Stimulated activated CD8-positive, alpha-beta memory T cell treated with anti-CD3 and anti-CD28 coated beads, Interleukin-4, amount 100 ng/mL, for 24 hours (primary cell): ENCODE measurements at places on chromosomes 12 and 14.

GRCh38 chr14:100586403-100587085 is 673 bp downstream of the BEGAIN start:
- DNase-seq: no peak

DNA sequence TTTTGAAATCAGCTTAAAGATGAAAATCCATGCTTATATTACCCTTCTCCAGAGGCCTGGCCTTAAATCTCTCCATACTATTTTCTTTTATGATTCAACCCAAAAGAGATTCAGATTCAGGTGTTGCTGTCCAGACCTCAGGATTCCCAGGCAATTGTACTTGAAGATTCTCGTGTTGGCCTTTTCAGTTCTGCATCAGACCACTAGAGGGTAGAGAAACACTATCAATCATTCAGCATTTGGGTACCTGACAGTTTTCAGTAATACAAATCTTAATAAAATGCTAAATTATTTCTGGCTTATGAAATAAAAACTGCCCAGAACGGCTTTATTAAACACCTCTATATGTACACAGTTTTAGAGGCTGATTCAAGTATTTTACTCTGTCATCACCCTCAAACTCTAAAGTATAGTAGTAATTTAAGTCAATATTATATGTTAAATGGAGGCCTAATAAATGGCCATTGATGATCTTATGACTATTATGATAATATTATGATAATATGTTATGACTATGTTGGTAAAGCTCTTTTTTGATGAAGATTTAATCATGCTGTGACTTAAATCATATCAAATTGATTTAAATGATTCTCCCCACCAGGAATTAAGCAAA is 301.1 kb downstream of the DUSP6 start:
- DNase-seq: no peak

DNA sequence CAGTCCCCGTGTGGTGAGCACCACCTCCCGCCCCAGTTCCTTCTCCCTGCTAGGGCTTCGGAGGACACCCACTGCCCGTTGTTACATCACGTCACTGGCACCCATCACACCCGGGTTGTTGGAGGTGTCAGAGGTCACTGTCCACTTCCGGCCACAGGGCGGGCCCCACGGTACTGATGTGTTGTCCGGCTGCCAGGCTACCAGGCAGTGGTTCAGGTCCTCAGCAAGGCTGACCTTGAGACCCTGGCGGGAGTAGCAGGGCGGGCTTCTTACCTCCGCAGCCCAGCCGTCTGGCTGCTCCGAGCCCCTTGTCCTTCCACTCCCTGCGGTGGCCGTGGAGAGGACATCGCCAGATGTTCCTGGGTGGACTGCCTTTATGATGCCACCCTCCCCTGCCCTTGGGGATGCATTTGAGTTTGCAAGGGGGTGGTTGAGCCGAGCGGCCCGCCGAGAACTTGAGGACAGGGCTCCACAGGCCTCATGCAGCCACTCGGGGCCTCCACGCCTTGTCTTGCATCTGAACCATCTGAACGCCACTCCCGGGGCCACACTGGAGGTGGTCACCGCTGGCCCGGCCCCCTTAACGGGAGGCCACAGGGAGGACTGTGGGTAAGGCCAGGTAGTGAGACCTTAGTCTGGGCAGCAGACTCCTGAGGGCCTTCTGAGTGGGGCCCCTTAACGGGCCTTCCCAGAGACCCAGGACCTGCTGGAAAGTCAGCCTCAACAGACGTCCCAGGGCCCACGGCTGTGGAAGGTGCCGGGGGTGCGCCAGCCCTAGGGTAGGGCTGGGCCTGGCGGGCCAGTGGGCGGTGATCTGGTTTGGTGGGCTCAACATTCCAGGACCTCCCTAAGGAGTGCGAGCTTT is 27.1 kb upstream of the PLD4 start:
- DNase-seq: no peak

DNA sequence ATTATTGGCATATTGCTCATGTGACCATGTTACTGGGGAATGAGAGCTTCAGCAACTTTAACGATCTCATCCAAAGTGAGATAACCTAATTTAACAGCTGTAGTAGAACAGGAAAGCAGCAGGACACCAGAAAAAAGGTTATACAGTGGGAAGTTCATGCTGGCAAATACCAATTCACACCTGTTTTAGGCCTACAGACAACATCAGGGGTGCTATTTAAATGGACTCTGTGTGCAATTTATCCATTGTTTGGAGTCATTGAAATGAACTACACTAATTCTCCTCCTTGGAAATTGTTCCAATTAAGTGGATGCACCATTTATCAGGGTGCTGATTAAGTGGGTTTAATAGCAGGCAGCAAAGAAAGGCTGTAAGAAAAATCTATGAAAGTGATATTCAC is 424.4 kb upstream of the LMO3 start:
- no peak for DNase-seq

DNA sequence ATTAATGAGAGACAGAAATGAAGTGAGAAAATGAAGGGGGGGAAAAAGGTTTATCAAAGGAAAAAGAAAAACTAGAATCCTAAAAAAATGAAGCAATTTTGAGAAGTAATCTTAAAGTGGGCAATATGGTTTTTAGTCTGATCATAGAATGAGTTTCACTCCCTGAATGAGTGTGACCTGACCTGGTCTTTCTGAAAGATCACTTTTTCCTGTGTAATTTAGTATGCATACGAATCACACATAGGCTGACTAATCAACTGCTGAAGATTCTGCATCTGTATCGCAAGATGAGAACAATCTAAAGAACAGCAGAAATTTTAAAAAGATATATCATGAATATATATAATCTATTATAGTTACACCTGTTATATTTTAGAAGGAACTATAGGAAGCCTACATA is 11.3 kb downstream of the GNPTAB start:
- no peak for DNase-seq

DNA sequence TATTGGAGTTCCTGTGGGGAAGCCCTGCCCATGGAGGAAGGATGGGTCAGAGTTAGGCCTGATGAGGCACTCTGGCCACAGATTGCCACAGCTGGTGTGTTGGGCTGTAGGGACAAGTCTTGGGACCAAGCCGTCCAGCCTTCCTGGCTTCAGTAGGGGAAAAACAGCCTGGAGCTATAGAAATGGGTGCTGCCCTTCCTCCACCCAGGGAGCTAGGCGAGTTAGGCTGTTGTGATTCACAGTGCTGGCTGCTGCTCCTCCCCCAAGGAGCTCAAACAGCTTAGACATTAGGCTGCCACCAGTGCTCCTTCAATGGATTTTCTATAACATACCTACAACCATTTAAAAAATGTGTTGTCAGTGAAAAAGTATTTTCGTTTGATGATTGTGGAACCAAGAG is 274.3 kb downstream of the RPL10L start:
- DNase-seq: no peak

DNA sequence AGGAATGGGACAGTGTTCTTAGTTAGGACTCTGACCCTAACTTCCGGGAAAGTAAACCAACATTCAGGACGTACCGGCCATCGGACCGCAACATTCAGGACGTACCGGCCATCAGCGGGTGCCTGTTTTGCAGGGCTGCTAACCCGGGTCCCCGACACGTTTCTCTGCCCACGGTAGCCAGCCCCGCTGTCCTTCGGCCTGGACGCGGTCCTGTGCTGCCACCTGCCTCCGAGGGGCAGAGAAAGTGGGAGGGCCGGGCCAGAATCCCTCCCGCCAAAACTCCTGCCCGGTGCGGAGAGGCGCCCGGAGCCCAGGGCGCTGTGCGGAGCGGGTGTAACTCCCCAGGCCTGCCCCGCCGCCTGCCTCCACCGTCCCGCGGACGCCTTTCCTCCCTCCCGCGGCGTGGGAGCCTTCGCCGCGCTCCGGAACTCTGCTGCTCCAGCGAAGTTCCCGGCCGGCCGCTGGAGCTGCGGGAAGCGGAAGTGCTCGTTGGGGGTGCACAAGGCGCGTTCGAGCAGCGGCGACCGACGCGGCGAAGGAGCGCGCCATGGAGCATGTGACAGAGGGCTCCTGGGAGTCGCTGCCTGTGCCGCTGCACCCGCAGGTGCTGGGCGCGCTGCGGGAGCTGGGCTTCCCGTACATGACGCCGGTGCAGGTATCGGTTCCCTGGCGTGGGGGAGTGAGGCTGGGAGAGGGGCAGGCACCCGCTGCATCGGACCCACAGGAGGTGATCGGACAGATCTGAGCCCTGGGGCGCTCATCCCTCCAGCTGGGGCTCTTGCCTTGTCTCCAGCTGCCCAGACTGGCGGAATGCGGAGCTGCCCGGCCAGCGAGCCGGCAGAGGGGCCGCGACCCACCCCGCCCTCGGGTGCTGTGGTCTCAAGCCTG is at the start of gene DDX55:
TSS of gene DDX55 (plus strand) at position 498 of the 888 bp plus-strand sequence. CDS start at position 548, 50 bp downstream.
- DNase-seq: peak; percentile 70

DNA sequence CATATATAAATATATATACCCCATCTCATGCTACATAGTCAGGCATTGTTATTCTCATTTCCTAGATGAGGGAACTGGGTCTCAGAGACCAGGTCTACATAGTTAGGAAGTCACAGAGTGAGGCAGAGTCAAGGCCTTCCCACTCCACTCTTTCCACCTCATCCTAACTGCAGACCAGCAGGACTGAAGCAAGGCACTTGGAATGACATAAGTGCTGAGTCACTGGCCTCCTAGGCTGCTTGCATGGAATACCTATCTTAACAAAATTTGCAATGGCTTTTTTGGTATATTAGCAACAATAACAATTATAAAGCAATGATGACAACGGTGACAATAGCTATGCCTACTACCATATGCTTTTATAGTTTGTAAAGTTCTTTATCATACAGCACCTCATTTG is 5.4 kb upstream of the ANO4 start:
- no peak for DNase-seq

GRCh38 chr14:23896609-23897153 is 56.9 kb upstream of the DHRS4 start:
- DNase-seq: no peak

DNA sequence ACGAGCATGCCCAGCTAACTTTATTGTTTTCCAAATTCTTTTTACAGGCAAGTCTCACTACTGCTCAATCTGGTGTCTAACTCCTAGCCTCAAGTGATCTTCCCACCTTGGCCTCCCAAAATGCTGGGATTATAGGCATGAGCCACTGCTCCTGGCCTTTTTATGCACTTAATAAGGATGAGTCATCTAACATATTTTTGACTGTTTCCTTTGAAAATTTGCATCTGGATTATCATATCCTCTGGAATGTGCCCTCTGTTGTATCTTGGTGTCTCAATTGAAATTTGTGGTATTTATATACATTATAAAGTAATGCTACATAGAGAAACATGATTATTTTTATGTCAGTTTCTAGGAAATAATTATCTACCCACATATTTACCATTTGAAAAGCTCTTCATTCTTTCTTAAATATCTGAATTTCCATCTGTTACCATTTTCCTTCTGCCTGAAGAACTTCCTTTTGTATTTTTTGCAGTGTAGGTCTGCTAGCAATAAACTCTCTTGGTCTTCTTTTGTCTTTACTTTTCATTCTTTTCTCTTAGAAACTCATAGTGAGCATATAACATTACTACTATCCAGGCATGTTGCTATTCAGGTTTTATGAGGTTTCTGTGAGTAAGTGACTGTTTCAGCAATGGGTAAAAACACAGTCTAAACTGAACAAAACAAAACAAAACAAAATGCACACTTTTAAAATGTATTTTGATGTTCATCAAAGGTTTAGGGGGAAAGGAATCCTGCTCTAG is 52.8 kb upstream of the CNOT2 start:
- DNase-seq: no peak

- no peak for DNase-seq
Observed at GRCh38 chr14:20775043-20775442, 6.0 kb upstream of the RNASE6 start.
